ENCODE measurements at places on chromosomes 2 and 18. TPM values are rescaled to one million over a fixed set of nuclear protein-coding genes. Genes with fewer than 3 reads are reported as not detected.

The UGT1A8 gene
- polyA plus RNA-seq: not detected

The WDR12 gene
- 26.3 TPM for polyA plus RNA-seq

The CNRIP1 gene
- 81.9 TPM for polyA plus RNA-seq

The SPC25 gene
- 4.8 TPM for polyA plus RNA-seq

The AOX1 gene
- 10.2 TPM for polyA plus RNA-seq

The GMPPA gene
- polyA plus RNA-seq: 171 TPM

The MROH2A gene
- polyA plus RNA-seq: not detected

The PROM2 gene
- 0.50 TPM for polyA plus RNA-seq

The CRYGD gene
- not detected for polyA plus RNA-seq

The POTEI gene
- not detected for polyA plus RNA-seq

The C2orf80 gene
- not detected for polyA plus RNA-seq

The UGT1A5 gene
- not detected for polyA plus RNA-seq

The NR4A2 gene
- polyA plus RNA-seq: 1.5 TPM

The CEBPZ gene
- 9.0 TPM for polyA plus RNA-seq

DNA sequence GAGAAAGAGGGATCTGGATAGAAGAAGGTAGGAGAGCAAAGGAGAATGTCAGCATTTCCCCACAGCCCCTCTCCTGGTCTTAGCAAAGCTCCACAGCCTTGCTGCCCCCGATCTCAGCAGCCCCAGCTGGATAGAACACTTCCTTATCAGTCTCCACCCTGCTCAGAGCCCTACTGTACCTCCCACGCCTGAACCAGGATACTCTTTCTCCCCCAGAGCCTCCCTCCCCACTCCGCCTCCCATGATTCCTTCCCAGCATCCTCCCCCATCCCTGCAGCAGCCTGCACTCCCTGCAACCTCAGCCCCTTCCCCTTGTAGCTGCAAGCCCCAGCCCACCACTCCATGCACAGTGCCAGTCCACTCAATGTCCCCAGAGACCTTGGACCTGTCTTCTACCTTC lies 25.8 kb downstream of the PLB1 start:
- no peak for DNase-seq

DNA sequence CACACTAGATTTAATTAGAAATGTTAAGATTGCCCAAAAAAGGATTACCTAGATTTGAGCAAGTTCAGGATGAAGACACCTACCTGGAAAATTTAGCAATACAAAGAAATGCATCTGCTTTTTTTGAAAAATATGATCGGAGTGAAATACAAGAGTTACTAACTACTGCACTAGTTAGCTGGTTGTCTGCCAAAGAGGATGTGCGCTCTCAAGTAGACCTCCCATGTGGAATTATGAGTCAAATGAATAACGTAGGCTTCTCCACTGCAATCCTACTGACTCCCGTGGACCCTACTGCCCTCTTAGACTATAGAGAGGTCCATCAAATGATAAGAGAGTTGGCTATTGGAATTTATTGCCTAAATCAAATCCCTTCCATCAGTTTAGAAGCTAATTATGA lies 2.0 kb downstream of the ANKAR start:
- DNase-seq: no peak

GRCh38 chr18:64803471-64803870 lies 654.6 kb upstream of the LINC00305 start:
- no peak for DNase-seq

DNA sequence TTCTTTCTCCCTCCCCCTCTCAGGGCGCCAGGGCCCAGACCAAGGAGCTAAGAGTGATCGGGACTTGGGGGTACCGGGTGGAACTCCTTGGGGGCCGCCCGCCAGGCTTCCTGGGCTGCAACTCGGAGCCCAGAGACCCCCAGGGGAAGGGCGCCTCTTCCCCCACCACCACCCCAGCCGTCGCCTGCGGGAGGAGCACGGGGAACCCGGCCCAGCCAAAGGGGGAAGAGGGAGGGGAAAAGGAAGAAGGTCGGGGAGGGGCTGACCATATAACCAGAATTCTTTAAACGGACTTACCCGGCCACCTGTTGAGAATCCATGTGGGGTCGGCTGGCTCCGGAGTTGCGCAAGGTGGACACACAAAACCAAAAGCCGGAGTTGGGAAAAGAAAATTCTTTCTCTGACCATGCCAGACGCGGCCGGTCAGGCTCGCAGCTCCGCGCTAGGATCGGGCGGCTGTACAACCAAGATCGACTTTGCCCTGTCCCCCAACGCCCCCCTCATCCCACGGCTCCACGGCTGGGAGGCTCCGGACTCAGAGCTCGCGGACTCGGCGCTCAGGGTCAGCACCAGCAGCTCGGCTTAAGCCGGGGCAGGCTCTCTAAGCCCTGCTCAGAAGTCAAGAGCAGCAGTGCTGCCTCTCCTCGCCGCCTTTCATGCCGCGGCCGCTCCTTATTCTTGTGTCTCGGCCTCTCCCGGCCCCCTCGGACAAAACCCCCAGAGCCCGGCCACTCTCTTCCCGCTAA lies 6.3 kb upstream of the SIX3 start:
- DNase-seq: no peak

DNA sequence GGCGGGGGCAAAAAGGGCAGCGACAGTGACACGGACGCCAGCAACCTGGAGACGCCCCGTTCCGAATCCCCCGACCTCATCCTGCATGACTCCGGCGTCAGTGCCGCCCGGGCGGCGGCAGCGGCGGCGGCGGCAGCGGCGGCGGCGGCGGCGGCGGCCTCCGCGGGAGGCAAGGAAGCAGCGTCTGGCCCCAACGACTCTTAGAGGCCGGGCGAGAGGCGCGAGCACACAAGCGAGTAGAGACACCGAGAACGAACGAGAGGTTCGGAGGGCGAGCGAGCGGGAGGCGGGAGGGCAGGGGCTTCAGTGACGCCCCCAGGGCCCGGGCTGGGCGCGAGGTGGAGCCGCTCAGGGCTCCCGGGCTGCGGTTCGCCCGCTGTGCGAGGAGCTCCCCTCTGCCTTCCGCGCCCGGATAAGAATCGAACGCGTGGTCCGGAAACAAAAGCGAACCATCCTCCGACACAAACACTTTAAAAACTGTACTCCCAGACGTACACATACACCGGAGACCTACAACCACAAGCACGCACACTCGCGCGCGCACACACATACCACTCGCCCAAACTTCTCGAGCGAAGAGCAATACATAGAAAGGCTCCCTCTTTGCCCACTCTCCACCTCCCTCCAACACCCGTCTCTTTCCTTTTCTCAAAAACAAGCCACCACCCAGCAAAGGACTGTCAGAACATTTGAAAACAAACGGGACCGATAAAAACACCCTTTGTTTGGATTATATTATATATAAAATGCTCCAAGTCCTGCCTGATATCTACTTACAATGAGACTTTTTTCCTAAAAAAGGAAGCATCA lies 2.8 kb downstream of the SP9 start:
- DNase-seq: no peak

DNA sequence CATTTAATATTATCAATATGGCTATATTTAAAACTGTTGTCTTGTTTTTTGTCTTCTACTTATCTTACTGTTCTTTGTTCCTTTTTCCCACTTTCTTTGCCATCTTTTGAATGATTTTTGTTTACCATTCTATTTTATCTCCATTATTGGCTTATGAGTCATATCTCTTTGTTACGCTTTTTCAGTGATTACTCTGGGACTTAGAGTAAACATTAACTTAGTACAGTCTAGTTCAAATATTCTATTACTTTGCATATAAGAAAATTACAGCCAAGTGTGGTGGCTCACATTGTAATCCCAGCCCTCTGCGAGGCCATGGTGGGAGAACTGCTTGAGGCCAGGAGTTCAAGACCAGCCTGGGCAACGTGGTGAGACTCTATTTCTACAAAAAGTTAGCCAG lies 26.1 kb downstream of the ADCY3 start:
- no peak for DNase-seq

DNA sequence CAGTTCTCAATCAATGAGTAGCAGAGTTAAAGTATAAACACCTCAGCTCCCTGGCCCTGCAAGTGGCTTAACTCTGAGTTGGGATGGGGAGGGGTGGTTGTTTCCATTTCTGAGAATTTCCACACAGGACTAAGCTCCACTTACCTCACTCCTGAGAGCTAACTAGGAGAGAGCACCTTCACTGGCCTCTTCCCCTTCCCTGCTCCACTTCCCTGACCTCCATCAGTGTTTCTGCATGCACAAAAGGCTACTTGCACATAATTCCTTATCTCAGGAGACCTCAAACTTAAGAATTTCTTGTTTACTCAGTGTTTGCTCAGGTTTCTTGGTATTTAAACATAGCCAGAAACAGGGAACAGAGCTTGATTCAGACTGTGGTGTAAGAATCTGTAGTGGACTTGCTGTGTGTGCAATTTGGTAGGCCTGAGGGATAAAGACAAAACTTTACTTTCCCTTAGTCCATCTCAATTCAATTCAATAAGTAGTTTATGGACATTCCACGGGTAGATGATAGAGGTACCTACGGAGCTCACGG lies 97.2 kb downstream of the PID1 start:
- no peak for DNase-seq

GRCh38 chr2:196130039-196130825 lies 41.1 kb downstream of the STK17B start:
- no peak for DNase-seq

GRCh38 chr2:189933911-189934399 lies 128.6 kb downstream of the MSTN start:
- DNase-seq: peak; percentile 79

DNA sequence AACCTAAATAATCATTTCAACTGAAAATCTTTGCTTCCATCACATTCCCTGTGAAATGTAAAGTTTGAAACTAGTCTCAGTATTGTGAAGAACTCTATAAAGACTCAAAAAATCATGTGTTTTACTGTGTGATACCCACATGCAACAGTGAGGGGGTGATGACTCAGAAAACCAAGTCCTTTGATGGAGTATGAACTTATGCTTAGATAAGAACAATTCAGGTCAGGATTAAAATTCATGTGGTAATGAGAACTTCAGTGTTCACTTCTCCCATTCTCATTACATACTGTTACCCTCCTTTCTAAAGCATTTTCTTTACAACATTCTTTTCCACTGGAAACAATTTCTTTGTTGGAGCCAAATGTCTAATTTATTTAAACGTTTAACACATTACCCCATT lies 360.2 kb downstream of the FSIP2 start:
- DNase-seq: no peak

GRCh38 chr2:113052396-113052917 lies at the start of gene IL36B:
IL36B (minus strand) TSS chr2:113052867.
- DNase-seq: no peak

- DNase-seq: no peak
Observed at GRCh38 chr2:160415991-160416390, 77.6 kb downstream of the RBMS1 start.

GRCh38 chr18:6561862-6562291 lies 147.2 kb upstream of the L3MBTL4 start:
- no peak for DNase-seq

- no peak for DNase-seq
Observed at GRCh38 chr2:173860082-173860481, 105.1 kb downstream of the SP3 start.

DNA sequence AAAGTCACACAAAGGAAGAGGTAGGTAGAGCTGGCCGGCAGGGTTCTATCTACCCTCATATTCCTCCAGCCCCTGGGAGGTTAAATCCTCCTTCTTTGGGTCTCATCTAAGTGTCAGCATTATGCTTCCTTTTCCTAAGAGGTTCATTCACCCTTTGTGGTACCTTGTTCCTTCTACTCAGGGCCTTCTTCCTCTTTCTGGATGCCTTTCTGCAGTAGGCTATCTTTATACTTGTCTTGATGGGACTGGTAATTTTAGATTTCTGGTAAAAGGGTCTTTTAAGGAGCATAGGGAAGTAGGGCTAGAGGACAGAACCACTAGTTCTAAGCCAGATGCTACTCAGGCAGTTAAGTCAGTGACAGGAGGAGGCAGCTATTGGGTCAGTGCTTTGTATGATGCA lies 13.7 kb upstream of the TNP1 start:
- DNase-seq: no peak

DNA sequence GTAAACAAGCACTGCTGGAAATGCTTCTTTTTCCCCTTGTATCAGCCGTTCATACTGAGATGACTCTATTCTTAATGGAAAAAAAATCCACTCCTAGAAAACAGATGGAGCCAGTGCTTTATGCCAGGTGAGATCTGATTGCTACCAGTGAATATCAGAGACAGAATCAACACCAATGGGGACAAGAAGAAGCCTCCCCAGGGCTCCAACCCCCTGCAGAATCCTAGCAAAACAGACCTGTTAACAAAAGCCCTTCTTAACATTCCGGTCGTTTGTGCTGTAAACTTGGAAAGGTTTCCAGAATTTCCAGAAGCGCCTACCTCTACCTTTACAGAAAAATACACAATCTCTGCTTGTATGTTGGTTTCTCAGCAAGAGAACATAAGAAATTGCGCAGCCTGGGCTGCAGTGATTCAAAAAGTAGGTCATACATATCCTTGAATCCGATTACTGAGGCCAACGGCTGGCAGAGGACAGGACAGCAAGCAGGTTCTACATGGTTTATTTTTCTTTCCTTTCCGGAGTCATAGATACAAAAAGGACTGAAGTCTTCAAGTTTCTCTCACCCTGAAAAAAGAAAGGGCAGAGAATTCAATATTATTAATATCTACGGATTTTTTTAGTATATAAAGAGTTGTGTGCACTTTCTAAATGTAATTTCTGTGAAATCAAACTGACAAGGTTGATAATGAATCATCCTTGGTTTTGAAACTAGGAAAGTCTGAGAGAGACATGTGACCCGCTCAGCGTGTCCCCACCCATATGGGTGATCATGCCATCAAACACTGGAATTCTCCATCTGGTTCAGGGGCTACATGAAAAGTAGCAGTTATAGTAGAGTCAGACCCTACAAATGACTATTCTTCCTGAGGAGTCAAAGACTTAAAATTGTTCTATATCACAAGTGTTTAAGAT lies 266.7 kb upstream of the MGAT5 start:
- no peak for DNase-seq

GRCh38 chr18:22057908-22058527 lies 111.4 kb upstream of the GATA6 start:
- no peak for DNase-seq

DNA sequence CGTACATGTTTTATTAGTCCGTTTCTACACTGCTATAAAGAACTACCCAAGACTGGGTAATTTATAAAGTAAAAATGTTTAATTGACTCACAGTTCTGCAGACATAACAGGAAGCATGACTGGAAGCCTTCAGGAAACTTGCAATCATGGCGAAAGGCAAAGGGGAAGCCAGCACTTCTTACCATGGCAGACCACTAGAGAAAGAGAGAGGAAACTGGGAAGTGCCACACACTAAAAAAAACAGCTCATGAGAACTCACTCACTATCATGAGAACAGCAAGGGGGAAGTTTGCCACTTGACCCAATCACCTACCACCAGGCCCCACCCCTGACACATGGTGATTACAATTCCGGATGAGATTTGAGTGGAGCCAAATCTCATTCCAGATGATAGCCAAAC lies 466.2 kb downstream of the IRS1 start:
- DNase-seq: no peak

- no peak for DNase-seq
Observed at GRCh38 chr18:51273437-51273836, 76.0 kb upstream of the MEX3C start.

Data from BJ (cell line).